Nucleus accumbens (tissue), 56 donors: ENCODE measurements at places on chromosomes 1 and 21.
A peak's percentile ranks its signal among the peaks of the same experiment; 100 is the strongest.

GRCh38 chr1:205430696-205431305, 8.9 kb upstream of the LEMD1 start:
- DNase-seq, result peak; percentile 76

- no peak for DNase-seq
Measured at GRCh38 chr1:203990118-203990517, 82.8 kb upstream of the SOX13 start.

DNA sequence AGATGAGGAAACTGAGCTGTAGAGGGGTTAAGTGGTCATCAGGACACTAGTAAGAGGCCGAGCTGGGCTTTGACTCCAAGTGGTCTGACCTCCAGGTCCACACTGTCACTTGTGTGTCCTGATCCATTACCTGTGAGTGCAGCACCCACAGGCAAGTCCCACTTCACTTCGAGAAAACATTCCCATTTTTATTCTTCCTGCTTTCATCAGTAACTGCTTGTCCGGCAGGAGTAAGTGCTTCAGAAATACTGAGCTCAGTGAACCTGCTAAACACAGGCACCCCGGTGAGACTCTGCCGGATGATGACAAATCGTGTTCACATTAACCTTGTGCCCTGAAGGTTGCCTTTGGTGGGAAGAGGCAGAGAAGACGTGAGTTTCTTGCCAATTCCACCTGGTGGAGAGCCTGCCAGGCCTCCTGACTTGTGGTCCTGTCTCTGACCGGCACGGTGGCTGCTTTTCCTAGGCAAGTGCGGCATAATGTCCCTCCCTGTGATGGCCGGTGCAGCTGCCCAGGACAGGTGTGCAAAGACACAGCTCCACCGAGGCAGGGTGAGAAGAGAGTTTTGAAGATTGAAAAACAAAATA, 29.4 kb downstream of the ZBTB18 start:
- DNase-seq, result no peak

GRCh38 chr1:88984569-88984968, 7.9 kb downstream of the KYAT3 start:
- no peak for DNase-seq

DNA sequence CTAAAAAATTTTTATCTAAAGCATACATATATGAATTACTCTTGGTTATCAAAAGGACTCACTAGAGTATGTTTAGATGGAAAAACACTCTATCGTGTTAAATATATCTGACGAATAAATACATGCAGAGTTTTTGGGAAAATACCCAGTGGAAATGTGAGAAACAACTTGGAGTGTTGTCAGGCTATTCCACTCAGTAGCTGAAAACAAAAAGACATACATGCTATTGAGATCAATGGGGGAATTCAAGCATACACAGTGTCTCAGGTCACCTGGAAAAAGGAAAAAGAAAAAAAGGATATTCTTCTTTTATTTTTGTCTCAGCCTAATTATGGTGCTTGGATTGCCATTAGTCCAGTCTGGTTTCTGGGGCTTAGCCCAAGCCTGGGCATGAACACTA, 247.0 kb upstream of the LYPLAL1 start:
- no peak for DNase-seq

DNA sequence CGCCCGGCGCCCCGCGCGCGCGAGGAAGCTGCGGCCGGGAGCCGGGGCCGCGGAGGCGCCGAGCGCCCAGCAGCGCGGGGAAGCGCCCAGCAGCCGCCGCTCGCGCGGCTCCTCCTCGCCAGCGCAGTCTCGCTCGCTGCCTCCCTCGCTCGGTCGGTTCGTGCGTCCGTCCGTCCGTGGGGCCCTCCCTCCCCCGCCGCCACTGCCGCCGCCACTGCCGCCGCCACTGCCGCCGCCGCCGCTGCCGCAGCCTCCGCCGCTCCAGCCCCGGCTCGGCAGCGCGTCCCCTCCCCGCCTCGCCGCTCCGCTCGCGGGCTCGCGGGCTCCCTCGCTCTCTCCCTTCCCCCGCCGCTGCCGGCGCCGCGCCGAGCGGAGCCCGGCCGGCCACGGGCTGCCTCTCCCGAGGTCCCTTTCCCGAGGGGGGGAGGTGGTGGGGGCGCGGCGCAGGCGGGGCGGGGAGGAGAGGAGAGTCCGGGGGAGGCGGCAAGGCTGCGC, at the start of gene KCND3:
TSS of gene KCND3 (minus strand) at position 138 of the 495 bp plus-strand sequence.
- DNase-seq, result peak; percentile 27

- no peak for DNase-seq
Measured at GRCh38 chr1:57586842-57587241, 163.0 kb upstream of the DAB1 start.

- no peak for DNase-seq
Measured at GRCh38 chr1:1305300-1306069, 2.2 kb downstream of the ACAP3 start.

- no peak for DNase-seq
Measured at GRCh38 chr1:246208105-246208504, 299.0 kb downstream of the SMYD3 start.

DNA sequence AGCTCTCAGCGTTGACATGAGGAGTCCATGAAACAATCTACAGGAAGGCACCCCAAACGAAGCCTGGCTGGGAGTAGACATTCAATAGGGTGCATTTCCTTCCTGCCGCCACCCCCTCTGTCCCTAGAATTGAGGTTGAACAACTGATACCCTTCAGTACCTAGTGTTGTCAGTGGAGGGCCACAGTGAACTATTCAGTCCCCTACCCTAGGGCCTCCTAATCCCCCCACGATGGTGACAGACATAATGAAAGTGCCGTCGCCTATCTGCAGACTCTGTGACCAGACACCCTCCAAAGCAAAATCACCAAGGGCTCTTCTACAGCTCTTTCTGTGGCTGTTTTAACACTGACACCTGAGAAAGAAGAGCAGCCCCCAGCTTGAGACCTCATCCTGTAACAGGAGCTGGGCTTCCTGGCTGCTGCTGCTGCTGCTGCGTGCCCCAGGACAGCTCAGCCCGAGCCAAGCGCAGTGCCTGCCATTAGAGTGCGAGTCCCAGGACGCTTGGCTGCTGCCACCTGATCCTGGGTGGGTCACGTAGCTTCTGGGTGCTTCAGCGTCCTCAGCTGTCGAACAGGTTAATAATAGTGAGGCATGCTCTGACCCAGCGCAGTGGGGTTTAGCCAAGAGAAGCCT, 183.0 kb downstream of the ZBTB18 start:
- DNase-seq, result no peak

GRCh38 chr1:98763488-98764150, 102.1 kb downstream of the SNX7 start:
- no peak for DNase-seq

- DNase-seq, result no peak
Measured at GRCh38 chr1:226293553-226293920, 15.4 kb downstream of the LIN9 start.

DNA sequence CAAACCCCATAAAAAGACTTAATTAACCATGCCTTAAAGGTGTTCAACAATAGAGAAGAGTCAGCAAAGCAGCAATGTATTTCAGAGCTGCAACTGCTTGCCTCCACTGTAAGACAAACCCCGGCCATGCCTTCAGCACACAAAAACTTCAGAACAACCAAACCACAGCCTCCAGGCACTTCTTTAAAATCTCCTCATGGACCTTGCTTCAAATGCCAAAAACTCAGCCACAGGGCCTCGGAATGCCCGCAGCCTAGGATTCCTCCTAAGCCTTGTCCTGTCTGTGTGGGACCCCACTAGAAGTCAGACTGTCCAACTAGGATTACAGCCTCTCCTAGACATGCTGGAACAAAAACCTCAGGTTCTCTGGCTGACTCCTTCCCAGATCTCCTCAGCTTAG, 208.1 kb upstream of the DUSP10 start:
- DNase-seq, result no peak

DNA sequence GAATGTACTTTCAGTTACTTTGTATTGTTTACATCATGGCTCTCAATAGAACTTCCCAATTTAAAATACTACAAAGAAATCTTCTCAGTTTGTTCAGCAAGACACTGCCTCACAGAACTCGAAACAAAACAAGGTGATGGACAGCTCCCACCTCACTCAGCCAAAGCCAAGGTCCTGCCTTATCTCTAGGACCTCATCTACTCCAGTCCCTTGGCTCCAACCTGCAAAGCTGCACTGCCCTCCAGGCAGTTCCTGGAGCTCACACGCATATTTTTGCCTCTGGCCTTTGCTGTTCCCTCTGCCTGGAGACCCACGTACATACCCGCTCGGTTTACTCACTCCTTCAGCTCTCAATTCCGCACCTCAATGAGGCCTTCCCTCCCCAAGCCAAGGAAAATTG, 40.3 kb downstream of the MCOLN2 start:
- no peak for DNase-seq

GRCh38 chr1:147890177-147890790, 12.3 kb upstream of the GJA8 start:
- peak; percentile 18 for DNase-seq

- no peak for DNase-seq
Measured at GRCh38 chr21:22965455-22966135, 1967.4 kb downstream of the NCAM2 start.

DNA sequence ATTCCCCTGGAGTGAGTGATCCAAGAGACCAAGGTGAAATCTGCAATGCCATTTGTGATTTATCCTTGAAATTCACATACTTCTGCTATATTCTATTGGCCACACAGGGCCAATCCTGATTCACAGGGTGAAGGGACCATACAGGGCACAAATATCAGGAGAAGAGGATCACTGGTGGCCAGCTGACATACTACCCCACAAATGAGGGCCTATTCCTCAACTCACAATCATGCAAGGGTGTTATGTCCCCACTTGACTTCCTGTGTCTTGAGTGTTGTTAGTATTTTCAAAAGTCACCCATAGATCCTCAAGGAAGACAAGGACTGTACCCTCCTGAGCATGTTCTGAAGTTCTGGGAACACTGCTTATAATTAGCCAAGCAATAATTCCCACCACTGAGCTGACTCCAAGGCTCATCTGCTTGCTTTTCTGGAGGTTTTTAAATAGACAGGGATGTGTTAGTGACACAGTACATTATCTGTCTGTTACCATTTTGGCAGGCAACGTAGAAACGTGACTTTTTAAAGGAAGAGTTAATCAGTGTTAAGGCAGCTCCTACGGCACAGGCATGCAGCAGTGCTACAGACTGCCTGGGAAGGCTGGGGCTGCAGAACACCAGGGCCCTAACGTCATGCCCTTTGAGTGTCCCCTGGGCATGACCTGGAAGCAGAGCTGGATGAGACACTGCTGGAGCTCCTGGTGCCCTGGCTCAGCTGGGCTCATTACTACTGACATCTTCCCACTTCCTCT, 137.4 kb downstream of the FAM78B start:
- DNase-seq, result no peak

GRCh38 chr21:43900690-43901089, 35.7 kb downstream of the AGPAT3 start:
- no peak for DNase-seq
